ENCODE measurements at places on chromosomes 3 and 15. TPM values are rescaled to one million over a fixed set of nuclear protein-coding genes. Genes with fewer than 3 reads are reported as not detected.

GRCh38 chr3:30226601-30227151, 379.7 kb upstream of the TGFBR2 start:
- no peak for DNase-seq

DNA sequence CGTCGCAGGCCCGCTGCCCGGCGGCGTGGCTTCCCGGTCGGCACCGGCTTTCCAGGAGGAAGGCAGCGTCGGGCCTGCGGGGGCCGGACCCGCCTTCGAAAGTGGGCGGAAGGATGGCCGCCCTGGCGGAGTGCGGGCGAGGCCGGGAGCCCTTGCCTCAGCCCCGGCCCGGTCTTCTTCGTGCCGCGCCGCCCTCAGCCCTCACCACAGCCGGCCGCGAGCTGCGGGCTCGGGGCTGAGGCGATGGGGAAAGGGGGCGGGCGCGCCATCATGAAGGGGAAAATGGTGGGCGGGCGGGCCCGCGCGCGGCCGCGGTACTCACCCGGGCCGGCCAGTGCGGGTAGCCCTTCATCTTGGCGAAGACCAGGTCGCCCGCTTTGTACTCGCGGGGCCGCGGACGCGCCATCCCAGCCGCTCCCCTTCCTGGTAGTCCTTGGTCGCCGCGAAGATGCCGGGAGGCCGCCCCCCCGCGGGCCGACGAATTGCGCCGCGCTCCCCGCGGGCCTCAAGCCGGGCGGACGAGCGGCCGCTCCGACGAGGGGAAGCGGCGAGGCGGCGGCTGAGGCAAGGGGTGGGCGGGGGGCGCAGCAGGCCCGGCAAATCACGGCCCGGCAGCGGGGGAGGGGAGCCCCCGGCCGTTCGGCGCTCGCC, 489 bp downstream of the HDGFL3 start:
- no peak for DNase-seq

GRCh38 chr15:31258260-31258659, 68.4 kb upstream of the KLF13 start:
- DNase-seq, result no peak

GRCh38 chr15:35679186-35679585, 133.2 kb upstream of the DPH6 start:
- DNase-seq, result no peak

Gene LINGO1
- 0.18 TPM for total RNA-seq

DNA sequence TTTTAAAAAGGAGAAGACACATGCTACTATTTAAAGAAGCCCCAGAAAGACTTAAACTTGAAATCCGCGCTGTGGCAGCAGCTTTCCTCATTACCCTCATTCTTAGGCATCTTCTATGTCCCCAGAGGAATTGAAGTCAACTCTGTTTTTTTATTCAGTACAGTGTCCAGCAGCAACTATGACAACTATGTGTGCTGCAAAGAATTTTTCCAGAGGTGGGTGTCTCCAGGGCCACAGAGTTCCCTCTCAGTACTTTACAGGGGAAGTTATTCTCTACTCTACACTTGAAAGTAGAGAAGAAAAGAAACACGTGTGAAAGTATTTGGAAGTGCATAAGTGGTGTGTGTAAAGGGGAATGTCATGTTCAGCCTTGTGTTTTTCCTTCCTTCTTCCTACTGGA, 32.0 kb downstream of the GATM start:
- DNase-seq, result no peak

- no peak for DNase-seq
These were observed 151.6 kb upstream of the CTDSPL start for GRCh38 chr3:37709946-37710640.

GRCh38 chr15:67779549-67780111, 45.7 kb upstream of the SKOR1 start:
- DNase-seq, result no peak

- no peak for DNase-seq
These were observed at the start of gene CMTM7 for GRCh38 chr3:32391643-32392535. Gene CMTM7, plus strand, starts transcription at chr3:32391853. Its CDS starts 54 bp downstream, at chr3:32391907.

All from glomerular endothelial cell (primary cell).